ENCODE measurements at places on chromosomes 6 and 20. TPM values are rescaled to one million over a fixed set of nuclear protein-coding genes. Genes with fewer than 3 reads are reported as not detected.

The RIMS4 gene
- total RNA-seq: not detected

The OSTM1 gene
- 32.1 TPM for total RNA-seq

The ID4 gene
- 0.24 TPM for total RNA-seq

The BHLHE23 gene
- not detected for total RNA-seq

The HAO1 gene
- total RNA-seq: not detected

The SIRPB2 gene
- total RNA-seq: 0.97 TPM

The SYNDIG1 gene
- not detected for total RNA-seq

The C20orf204 gene
- total RNA-seq: 6.8 TPM

The EPHA7 gene
- 0.53 TPM for total RNA-seq

The MROH8 gene
- total RNA-seq: 3.5 TPM

The EPB41L2 gene
- 91.5 TPM for total RNA-seq

The SLC17A4 gene
- total RNA-seq: not detected

The SLC22A2 gene
- not detected for total RNA-seq

The LY6G5C gene
- total RNA-seq: 3.7 TPM

The KCNQ2 gene
- not detected for total RNA-seq

The NFKBIL1 gene
- 27.7 TPM for total RNA-seq

The ZNF165 gene
- 0.23 TPM for total RNA-seq

The UST gene
- 2.0 TPM for total RNA-seq

The TRIM10 gene
- total RNA-seq: not detected

The TCP11 gene
- 0.41 TPM for total RNA-seq

The MAFB gene
- total RNA-seq: 3.0 TPM

The LRP11 gene
- total RNA-seq: 16.8 TPM

The PCK1 gene
- not detected for total RNA-seq

The RAB44 gene
- not detected for total RNA-seq

The SYCP2 gene
- total RNA-seq: 0.23 TPM

The SH3BGRL2 gene
- 19.2 TPM for total RNA-seq

The FOXF2 gene
- total RNA-seq: not detected

The SPDEF gene
- not detected for total RNA-seq

The FOXQ1 gene
- total RNA-seq: not detected

The DZANK1 gene
- 2.3 TPM for total RNA-seq

The KIZ gene
- total RNA-seq: 3.6 TPM

The BMP7 gene
- 3.6 TPM for total RNA-seq

The GRIK2 gene
- total RNA-seq: 0.39 TPM

The CFAP206 gene
- 0.97 TPM for total RNA-seq

The PHACTR1 gene
- 17.0 TPM for total RNA-seq

The EPB41L1 gene
- total RNA-seq: 33.9 TPM

The RNF144B gene
- 30.3 TPM for total RNA-seq

The LY6G6C gene
- not detected for total RNA-seq

The STMND1 gene
- not detected for total RNA-seq

The ARMC2 gene
- 1.0 TPM for total RNA-seq

The SLA2 gene
- total RNA-seq: not detected

The NRSN1 gene
- total RNA-seq: not detected

The SIRPD gene
- total RNA-seq: 0.19 TPM

The VGLL2 gene
- not detected for total RNA-seq

The CTSZ gene
- 252 TPM for total RNA-seq

The UNC5CL gene
- total RNA-seq: not detected

The PTPRK gene
- 72.5 TPM for total RNA-seq

The ANGPT4 gene
- total RNA-seq: not detected

The RNF182 gene
- 7.2 TPM for total RNA-seq

The B4GALT5 gene
- 63.4 TPM for total RNA-seq

The SLC12A5 gene
- total RNA-seq: 2.2 TPM

The IGF2R gene
- total RNA-seq: 138 TPM

Data from glomerular endothelial cell (primary cell).